ENCODE measurements at places on chromosomes 2 and 18.

DNA sequence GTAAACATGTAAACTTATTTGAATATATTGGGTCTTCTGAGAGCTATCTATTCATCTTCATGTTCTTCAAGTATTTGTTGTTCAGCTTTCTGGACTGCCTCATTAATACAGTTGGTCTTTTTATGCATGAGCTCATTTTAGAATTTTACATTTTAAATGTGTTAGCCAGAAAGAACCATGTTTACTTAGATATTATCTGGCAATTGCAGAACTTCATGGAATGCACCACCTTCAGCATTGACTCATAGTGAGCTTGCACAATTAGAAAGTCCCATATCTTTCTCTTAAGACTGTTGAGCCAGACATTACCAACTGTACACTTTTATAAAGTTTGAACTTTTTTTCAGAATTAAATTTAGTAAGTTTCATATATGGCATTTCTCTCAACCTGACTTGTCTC lies 536.7 kb downstream of the RIT2 start:
- DNase-seq, result no peak

DNA sequence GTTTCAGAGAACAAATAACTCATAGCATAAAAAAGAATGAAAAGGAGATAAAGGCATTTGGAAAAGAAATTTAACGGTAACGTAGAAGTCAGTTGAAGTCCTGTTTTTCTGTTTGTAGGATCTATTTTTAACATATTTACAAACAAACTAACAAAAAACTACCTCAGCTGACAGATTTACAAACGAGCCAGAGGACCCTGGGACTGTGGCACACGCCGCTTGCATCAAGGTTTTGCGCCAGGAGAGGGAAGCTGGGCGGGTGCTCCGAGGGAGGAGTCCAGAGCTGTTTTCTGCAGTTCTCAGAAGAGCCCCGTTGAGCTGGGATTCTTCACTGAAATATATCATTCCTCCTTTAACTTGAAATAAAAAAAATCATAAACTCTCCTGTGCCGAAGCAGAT lies 13.6 kb upstream of the TMEM18 start:
- DNase-seq, result no peak

DNA sequence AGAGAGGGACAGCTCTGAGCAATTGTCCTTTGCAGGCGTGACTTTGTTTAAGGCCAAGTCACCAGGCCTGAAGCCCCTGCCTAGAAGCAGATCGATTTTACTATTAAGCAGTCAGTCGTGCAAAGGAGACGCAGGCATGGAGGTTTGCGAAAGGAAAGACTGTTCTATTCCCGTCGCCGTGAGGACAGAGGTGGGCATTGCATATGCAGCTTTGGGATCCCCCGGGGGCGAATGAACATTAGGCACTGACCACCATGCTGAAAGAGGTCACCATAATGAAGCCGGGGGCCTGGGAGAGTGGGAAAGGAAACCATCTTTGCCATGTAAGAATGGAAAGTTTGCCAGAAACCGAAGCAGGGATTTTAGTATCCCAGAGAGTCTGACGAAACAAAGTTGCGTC lies 231.6 kb downstream of the BCL11A start:
- DNase-seq, result no peak

GRCh38 chr2:127705391-127706065 lies 4.2 kb downstream of the SFT2D3 start:
- no peak for DNase-seq

DNA sequence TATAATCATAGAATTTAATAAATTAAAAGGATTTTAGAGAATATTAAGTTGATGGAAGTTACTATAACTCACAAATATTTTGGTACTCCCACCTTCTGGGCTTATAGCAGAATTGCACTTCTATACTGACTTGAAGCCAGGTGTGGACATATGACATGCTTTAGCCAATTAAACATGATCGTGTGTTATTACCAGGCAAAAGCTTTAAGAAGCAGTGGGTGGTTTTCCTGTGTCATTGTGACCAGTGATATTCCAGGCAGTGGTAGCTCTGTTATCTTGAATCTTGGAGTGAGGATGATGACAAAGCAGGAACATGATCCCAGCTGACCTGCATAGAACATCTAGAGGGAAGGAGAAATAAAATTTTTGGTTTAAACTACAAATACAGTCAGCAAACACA lies 370.9 kb upstream of the ZEB2 start:
- DNase-seq, result no peak

DNA sequence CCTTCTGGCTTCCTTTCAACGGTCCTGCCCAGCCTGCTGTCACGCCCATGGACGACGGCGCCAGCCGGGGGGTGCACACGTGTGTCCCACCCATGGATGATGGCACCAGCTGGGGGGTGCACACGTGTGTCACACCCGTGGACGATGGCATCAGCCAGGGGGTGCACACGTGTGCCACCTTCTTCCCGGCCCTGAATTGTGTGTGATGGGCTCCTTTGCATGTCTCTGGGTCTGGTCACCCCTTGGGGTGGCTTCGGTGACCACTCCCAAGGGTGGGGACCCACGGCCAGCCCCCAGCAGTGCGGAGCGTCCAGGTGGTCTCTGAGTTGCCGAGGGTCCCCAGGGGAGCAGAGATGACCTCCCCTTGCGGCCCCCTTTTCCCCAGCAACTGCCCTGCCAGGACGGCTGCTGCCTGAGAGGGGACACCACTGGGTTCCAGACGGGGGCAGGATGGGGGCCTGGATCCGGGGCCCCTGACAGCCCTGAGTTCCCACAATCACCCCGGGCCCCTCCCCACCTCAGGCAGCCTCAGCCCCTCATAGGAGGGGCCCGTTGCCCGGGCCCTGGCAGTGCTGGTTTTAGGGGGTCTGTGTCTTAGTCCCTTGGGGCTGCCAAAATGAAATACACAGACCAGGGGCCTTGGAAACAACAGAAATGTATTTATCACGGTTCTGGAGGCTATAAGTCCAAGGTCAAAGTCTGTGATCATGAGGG lies 9.4 kb downstream of the NEU4 start:
- no peak for DNase-seq

- no peak for DNase-seq
Measured at GRCh38 chr2:66327066-66327740, 107.7 kb upstream of the MEIS1 start.

DNA sequence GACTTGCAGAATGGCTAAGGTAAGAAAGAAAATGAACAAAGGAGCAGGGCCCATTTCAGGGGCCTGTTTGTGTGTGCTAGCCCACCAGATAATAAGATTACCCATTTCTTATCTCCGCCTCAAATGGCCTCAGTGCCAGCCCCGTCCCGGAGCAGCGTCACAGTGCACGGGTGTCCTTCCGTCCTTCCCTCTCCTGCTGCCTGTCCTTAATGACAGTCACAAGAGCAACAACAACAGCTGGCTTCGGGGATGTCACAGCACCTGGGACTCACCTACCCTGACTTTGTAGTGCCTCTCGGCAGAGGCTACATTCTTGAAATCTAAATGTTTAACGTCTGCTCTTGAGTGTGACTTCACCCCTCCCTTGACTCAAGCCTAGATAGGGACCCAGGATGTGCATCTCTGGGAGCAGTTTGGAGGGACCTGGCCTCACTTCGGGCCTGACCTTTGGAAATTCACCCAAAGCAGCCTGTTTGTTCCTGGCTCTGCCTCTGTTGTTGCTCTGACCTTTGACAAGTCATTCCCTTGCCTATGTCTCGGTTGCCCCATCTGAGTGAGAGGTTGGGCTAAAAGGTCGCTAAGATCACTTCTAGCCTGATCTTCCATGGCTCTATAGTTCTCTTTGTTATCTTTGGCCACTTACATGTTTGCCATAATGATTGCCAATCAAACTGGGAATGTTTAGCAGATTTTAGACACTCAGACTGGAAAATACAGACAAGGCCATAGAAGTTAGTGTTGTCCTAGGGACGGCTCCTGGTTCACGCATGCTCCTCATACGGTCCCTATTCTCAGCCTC lies 122.5 kb downstream of the KLHL29 start:
- DNase-seq, result no peak

- no peak for DNase-seq
Measured at GRCh38 chr2:71811157-71811556, 336.5 kb downstream of the CYP26B1 start.

- DNase-seq, result peak; percentile 95
Measured at GRCh38 chr2:12819103-12819475, 102.4 kb downstream of the TRIB2 start.

DNA sequence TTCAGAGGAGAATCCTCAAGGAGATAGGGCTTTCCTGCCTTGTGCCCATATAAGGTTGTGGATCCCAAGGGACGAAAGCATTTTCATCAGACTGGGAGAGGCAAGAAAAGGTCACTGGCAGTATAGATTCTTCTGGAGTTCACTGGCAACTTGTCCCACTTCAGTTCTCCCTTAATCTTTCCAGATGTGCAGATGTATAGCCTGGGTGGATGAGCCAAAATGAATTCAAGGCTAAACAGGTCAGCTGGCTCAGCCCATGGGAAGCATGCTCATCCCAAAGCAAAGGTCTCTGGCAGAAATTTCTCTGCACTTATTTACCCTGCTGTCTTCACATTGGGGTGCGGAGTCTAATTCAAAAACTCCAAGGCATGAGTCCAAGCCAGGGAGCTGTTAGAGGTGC lies 148.9 kb upstream of the TNP1 start:
- peak; percentile 94 for DNase-seq

GRCh38 chr2:153227981-153228380 lies 250.6 kb downstream of the RPRM start:
- DNase-seq, result peak; percentile 7

DNA sequence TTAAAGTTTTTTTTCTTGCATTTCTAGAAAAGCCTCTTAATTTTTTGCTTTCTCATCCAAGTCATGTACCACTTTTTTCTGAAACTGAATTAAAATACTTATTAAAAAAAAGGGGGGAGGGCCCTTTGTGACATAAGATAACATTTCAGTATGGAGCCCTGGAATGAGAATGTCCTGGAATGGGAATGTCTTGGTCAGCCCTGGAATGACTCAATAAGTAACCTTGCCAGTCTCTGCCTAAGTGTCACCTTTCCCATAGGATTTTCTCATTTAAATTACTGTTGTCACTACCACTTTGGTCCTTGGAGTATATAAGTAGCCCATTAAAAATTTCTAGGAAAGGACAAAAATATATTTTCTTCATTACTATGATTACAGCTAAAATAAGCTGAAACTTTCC lies 4.7 kb downstream of the UBXN2A start:
- no peak for DNase-seq

- DNase-seq, result no peak
Measured at GRCh38 chr18:73023975-73024374, 156.2 kb upstream of the NETO1 start.

DNA sequence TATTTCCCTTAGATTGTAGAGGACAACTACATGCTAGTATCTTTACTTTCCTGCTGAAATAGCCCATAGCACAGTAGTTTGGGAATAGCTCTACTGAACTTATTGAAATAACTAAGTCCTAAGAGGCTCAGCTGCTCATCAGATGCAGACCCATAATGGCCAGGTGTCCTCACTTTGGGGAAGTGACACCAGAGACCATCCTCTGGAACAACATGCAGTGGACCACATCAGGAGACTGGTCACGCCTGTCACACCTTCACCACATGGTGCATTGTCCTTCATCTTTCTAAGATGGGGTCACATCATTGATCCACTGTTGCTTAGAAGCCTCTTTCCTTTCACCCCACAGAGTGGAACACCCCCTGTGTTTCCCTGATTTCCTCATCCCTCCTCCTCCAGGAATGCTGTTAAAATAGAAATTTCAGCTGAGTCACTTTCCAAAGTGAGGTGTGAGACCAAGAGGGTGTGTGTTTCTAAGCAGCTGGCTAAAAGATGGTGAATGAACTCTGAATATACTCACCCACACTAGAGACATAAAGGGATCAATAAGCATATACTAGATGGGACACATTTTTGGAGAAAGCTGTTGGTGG lies 215.2 kb upstream of the LRRTM1 start:
- DNase-seq, result no peak

GRCh38 chr2:118047380-118047826 lies 33.5 kb upstream of the CCDC93 start:
- no peak for DNase-seq

DNA sequence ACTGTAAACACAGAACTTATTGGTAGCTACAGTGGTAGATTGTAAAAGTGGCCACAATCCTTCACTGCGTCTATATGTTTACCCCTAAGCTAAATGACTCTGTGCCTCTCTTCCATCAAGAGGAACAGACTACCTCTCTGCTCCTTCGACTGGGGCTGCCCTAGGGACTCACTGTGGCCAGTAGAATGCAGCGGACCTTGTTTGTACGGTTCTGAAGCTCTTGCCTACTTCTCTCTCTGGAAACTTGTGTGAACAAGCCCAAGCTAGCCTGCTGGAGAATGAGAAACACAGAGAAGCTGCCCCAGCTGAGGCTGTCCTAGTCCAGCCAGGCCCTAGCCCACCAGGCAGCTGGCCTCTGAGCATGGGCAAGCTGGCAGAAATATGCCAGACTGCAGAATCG lies 140.8 kb upstream of the SLC1A4 start:
- no peak for DNase-seq

DNA sequence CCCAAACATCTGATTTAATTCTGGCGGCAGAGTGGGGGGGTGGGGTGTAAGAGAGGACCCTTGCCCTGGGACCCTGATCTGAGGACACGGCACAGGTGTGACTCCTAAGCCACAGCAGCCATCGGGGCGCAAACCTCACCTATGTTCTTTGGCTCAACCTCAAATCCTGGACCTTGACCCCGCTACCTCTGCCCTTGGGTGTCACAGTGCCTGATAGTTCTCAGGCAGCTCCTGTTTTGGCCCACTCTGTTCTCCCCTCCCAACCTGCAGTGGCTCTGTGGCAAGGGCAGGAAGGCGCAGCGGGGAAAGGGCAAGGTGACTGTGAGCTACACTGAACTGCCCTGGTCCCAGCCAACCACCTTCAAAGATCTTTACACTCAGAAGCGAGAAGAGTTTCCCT lies 152.8 kb downstream of the L3MBTL4 start:
- no peak for DNase-seq

GRCh38 chr2:178327516-178327915 lies 123.5 kb downstream of the PRKRA start:
- no peak for DNase-seq

DNA sequence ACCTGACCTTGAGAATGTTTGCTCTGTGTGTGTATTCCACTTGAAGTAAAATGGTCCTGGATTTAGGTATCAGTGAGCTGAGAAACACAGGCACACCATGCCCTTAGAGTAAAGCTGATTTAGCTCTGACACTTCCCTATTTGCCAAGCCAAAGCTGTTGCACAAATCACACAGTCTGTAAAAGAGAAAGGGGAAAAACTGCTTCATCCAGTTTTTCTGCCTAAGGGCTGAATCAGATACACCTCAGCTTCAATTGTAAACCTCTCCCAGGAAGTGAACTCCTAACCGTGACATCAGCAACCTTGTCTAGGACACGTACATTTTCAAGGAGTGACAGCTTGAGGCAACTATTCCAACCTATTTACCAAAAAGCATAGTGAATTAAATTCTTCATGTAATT lies 150.4 kb downstream of the NR4A2 start:
- DNase-seq, result peak; percentile 3
